ENCODE measurements at places on chromosomes 6 and 20.
A peak's percentile ranks its signal among the peaks of the same experiment; 100 is the strongest.

DNA sequence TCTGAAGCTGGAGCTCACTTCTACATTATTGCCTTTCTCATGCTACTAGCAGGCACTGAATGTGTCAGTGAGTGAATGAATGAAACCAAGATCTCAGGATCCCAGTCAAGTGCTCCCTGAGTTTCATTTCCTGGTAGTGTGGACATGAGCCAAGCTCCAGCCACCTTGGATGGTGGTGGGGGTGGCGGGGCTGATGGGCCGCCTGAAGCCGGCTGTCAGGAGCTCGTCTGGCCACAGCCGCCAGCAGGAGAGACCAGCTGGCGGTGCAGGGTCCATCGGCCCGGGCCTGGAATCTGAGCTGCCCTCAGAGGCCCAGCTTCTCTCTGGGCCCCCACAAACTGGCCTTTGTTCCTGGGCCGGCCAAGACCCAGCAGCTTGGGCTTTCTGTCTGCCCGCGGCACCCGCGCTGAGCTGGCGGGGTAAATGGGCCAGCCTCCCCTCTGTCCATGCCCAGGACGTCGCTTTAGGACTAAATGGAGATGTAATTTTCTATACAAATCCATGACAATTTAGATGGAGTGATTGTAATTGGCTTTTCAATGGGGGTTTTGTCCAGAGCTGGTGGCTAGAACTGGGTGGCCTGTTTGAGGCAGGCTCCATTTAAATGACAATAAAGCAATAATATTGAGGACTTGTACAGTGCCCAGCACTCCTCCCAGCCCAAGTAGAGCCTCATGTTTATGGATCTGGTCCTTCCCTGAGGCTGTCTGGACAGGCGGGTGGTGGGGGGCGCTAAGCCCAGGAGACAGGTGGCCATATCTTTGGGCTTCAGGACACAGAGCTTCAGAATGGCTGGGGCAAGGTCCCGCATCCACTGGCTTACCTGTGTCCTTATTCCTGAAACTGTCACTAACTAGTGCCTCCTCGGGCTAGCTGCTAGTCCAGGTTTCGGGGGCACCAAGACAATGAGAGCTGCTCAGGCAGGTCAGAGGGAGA is 43.5 kb downstream of the NOL4L start:
- DNase-seq: no peak

GRCh38 chr20:56461576-56461975 is 6.9 kb upstream of the RTF2 start:
- no peak for DNase-seq

DNA sequence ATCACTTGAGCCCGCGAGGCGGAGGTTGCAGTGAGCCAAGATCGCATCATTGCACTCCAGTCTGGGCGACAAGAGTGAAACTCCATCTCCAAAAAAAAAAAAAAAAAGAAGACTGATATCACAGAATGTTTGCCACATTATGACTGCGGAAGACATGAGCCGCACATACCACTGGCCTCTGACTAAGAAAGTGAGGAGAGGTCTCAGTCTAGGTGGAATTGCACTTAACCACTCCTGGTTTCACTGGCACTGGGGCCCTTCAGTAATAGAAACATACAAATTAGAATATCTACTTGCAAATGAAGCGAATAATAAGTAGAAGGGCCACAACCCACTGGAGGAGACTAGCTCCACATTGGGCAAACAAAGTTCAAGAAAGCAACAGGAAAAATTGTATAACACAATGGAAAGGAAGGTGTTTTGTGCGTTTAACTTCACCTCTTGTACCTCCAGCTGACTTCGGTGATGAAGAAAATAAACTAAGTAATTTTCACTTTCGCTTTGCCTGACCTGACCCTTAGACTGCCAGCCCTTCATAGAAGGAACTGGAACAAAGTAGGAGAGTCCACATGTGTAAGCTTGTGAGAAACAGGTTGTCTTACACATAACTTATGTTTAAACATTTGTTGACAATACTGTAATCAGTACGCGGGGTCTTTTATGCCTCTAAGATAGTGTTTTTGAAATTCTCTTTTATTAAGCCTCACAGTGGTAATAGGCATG is 147.5 kb upstream of the TSHZ2 start:
- no peak for DNase-seq

DNA sequence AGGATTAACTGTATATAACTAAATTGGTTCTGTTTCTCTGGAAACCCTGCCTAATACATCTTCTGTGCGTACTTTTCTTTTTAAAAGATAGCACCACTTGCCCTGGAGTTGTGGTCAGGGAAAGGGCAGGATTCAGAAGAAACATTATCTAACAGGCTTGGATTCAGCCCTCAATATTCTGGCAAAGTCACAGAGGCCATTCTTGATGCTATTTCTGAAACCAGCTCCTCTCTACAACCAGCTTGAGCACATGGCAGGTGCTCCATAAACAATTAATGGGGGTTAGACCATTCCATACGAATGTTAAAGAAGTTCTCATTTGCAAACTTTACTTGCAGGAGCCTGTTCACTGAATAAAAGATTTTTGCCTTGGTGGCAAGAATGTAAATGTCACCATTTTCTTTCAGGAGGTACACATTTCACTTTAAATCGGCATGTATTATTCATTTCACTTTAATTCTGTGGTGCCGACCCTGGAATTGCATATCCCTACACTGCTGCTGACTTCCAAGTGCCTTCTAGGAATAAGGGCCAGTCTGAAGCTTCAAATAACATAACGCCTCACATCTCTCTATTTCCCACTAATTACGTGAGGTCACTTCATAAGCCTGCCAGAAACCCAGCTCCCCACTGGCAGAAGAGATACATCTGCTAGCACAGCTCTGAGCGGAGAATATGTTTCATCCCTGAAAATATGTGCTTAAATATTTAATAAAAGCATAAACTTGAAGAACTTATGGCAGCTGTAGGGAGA is 248.7 kb downstream of the ADGRG6 start:
- DNase-seq: no peak

GRCh38 chr6:132830334-132830751 is 16.0 kb downstream of the RPS12 start:
- peak; percentile 57 for DNase-seq

- DNase-seq: peak; percentile 33
Measured at GRCh38 chr6:121884091-121884490, 448.6 kb downstream of the GJA1 start.

- DNase-seq: no peak
Measured at GRCh38 chr20:34404803-34405202, 41.7 kb downstream of the ITCH start.

- no peak for DNase-seq
Measured at GRCh38 chr6:107611094-107611810, 121.3 kb downstream of the SOBP start.

DNA sequence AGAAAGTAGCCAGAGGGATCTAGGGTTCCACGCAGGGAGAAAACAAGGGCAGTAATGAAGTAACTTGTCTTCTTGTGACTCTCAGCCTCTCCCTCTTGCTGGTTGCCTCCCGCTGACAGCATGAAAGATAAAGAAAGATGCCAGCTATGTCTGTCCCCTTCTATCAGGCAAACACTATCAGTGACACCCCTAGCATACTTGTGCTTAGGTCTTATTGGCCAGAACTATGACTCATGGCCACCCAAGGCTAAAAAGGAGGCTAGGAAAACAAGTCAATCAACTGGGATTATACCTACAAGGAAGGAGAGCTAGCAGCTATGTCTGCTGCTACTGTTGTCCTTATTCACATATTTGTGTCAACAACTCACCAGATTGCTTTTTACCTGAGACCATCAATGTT is 206.8 kb upstream of the SOX4 start:
- DNase-seq: no peak

DNA sequence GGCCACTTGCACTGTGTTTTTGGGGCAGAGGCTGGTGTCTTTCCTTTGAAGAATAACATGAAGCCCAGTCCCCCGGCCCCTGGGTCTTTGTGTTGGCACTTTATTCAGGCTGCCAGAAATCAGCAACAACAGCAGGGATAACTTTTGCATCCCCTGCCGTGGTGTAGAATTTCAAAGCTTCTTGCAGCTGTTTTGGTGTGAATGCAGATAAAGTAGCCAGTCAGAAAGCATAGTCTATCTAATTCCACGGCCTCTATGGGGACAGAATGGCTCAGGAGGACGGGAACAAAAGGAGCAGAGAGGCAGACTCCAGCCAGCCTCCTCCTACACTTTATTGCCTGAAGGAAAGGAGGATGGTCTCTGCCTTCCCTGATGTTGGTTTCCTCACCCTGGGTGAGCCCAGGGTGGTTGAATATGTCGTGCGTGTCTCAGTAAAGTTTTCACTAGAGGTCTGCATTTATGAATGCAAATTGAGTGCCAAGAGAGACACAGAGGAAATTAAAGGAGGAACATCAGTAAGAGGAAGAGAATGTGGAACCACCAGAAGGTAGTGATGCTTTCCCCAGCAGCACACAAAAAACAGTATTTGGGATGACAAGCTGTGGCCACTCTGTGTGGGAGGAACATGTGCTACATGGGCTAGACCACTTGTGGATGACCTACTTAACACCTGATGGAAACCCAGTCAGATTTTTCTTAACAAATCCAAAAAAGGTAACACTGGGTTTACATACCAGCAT is 125.9 kb upstream of the TRAF3IP2 start:
- no peak for DNase-seq

GRCh38 chr6:168181876-168182275 is 102.9 kb upstream of the FRMD1 start:
- DNase-seq: no peak

- no peak for DNase-seq
Measured at GRCh38 chr6:45712786-45713185, 302.9 kb downstream of the CLIC5 start.

- no peak for DNase-seq
Measured at GRCh38 chr6:127023001-127023778, 95.3 kb upstream of the RSPO3 start.

DNA sequence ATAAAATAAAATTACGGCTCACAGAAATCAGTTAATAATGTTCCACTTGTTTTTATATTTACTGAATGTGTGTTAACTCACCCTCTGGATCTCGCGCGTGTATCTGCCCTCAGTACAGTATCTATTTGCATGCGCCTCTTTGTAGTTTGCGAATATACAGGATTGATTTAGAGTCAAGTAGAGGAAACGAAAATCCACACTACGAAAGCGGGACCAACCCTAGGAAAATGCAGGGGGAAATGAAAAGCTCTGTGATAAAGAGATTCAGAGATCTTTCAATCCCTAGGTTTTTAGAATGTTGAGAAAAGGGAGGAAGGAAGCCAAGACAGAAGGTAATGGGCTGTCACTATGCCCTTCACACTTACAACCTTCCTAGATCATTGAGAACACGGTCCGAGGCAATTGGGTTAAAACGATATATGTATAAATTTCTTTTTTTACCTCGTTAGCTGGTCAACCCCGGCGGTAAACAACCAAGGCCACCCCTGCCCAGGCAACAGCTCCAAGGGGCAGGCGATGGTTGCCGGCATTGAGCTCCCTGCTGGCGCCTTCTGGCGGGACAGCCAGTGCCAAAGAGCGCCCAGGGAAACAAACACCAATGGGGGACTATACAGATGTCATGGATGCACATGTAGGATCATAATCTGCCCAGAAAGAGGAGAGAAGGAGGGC is 792 bp upstream of the FUT9 start:
- DNase-seq: no peak

DNA sequence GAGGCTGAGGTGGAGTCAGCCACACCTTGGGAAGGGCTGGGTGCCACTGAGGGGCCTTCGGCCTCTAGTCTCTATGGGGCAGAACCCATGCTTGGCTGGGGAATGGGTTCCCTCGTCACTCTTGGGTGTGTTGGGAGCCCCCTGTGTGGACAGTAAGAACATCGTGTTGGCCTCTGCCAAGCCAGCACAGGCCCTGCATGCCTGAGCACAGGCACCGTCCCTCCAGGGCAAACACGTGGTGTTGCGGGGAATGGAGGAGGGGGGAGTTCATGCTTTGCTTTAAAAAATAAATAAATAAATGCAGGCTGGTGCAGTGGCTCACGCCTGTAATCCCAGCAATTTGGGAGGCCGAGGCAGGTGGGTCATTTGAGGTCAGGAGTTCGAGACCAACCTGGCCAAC is 63.0 kb downstream of the EZR start:
- DNase-seq: no peak

DNA sequence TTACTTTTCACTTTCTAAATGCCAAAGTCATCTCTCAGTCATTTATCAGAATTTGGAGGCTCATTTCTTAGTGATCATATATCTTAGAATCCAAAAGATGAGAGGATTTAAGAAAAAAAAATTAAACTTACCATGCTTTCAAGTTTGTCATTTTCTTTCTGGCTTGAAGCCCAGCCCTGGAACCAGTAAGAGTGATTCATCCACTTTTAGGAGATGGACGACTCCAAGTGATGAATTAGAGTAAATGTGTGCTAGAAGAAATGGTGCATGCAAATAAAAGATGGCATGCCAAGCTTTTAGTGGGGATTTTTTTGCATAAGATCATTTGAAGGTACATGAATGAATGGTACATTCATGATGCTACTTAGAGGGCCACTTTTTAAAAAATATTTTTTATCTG is 20.1 kb downstream of the PLCB1 start:
- DNase-seq: peak; percentile 32

GRCh38 chr6:41408576-41408975 is 73.2 kb downstream of the NCR2 start:
- no peak for DNase-seq

DNA sequence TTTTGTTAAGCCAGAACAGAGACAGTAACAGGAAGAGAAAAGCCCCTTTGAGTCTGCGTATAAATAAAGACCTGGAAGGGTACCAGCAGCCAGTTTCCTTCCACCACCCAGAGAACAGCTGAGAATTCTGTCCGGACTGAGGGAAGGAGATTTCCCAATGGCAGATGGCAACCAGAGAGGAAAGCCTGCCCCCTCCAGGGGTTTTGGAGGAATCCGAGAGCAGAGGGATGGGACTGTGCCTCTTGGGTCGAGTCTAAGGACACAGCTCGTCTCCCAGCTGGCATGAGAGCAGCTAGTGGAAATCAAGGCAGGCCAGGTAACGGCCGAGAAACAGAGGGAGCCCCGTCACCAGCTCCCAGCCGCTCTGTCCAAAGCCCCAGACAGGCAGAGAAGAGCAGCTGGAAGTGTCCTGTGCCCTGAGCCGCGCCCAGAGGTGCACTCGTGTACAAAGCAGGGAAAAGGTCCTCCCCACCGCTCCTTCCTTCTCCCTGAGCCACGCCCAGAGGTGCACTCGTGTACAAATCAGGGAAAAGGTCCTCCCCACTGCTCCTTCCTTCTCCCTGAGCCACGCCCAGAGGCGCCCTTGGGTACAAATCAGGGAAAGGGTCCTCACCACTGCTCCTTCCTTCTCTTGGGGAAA is 134.0 kb upstream of the SNX9 start:
- no peak for DNase-seq

DNA sequence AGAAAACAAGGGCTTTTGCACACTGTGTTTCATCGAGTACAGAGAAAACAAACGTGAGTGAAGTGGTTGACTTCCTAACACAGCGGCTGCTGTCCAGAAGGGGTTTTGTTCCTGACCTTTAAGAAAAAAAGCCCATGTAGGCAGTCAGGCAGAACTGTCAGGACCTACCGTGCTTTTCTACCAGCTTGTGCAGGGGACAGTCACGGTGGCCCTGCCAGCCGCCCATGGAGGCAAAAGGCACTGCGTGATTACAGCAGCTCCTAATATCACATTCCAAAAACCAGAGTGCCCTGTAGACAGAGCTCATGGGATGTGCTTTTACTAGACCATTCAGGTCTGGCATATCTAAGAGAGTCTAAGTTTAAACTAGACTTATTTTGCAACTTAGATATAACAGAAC is 12.2 kb downstream of the TNFAIP3 start:
- DNase-seq: no peak

- no peak for DNase-seq
Measured at GRCh38 chr6:83313882-83314281, 117.0 kb downstream of the ME1 start.

All from mesenchymal stem cell (in vitro differentiated cells and primary cell).